ENCODE measurements at places on chromosomes 5 and 9. TPM values are rescaled to one million over a fixed set of nuclear protein-coding genes. Genes with fewer than 3 reads are reported as not detected.

The MRPL41 gene
- 68.2 TPM for total RNA-seq

The ADAMTS12 gene
- total RNA-seq = not detected

The IFNK gene
- total RNA-seq = not detected

DNA sequence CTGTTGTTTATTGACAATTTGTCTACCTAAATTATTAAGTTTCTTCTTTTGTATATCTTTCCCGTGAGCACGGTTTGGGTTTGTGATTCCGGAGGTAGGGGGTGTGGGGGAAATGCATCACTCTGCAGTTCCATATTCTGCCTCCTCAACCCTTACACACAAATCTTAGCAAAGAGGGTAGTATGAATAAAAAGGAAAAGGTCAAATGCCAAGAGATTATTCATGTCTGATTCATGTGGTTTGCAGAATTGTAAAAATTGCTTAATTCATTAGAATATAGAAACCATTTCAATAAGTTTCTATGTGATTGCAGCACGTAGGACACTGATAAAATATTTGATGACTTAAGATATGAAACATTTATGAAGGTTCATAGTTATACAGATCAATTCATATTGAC lies 601.9 kb downstream of the SEMA5A start:
- DNase-seq = no peak

The IL13 gene
- 69.0 TPM for total RNA-seq

DNA sequence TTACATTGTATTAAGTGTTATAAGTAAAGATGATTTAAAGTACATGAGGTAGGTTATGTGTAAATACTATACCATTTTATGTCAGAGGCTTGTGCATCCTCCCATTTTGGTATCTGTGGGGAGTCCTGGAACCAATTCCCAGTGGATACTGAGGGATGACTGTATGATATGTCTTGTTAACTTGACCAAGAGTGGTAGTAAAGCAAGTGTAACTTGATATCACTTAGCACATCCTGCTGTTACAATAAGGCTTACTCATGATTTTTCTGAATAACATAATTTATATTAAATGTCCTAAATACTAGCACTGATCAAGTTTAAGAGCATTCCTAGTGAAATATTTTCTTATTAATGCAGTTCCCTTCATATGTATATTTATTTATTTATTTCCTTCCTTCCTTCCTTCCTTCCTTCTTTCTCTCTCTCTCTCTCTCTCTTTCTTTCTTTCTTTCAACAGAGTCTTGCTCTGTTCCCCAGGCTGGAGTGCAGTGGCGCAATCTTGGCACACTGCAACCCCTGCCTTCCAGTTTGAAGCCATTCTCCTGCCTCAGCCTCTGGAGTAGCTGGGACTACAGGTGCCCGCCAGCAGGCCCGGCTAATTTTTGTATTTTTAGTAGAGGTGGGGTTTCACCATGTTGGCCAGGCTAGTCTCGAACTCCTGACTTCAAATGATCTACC lies 7.5 kb downstream of the NDFIP1 start:
- DNase-seq = no peak

The PCDH12 gene
- 0.88 TPM for total RNA-seq

GRCh38 chr5:14358536-14358935 lies 215.4 kb downstream of the TRIO start:
- no peak for DNase-seq

The SPINK4 gene
- total RNA-seq = not detected

DNA sequence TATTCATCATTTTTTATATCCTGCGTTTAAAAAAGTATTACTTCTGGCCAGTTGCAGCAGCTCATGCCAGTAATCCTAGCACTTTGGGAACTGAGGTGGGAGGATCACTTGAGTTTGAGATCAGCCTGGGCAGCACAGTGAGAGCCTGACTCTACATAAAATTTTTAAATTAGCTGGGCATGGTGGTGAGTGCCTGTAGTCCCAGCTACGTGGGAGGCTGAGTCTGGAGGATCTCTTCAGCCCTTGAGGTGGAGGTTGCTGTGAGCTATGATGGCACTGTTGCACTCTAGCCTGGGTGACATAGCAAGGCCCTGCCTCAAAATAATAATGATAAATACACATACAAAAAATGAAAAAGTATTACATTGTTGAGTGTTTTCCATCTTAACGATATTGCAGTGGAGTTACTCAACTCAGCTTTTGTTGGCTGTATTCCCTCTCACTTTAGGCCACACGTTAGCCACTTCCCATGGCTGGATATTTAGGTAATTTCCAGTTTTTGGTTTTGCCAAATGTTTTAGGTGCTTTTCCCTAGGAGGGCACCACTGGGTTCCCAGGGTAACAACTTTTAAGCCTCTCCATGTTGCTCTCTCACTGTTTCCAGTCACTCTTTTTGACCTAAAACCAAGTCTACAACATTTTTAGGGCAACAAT lies 20.6 kb downstream of the SHB start:
- no peak for DNase-seq

The SLC1A3 gene
- 0.35 TPM for total RNA-seq

GRCh38 chr5:130111746-130112145 lies 207.5 kb downstream of the CHSY3 start:
- DNase-seq = no peak

DNA sequence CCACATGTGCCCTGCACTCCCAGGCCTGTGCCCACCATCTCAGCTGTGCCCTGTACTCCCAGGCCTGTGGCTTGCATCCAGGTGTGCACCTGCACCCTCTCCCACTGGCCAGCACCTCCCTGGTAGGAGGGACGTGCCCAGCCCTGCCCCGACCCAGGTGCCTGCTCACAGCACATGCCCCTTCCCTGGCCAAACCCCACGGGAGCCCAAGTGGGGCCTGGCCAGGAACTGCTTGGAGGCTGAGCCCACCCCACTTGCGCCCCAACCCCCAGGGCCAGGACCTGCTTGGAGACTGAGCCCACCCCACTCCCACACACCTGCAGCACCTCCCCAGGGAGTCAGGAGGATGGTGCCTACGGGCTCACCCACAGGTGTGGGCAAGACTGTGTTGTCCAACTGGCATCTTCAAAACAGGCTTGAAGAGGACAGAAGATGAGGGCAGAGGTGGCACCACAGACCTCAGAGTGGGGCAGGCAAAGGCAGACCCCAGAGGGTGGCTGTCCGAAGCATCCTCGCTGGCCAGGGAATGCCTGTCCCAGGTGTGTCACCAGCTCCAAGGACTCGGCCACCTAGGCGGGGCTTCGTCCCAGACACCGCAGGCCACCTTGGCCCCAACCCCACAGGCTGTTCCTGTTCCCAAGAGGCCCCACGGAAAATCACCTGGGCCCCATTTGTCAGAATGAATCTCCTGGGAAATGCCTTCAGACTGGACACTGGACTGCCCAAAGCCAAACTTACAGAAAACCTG lies 10.8 kb downstream of the ZDHHC11B start:
- DNase-seq = no peak

DNA sequence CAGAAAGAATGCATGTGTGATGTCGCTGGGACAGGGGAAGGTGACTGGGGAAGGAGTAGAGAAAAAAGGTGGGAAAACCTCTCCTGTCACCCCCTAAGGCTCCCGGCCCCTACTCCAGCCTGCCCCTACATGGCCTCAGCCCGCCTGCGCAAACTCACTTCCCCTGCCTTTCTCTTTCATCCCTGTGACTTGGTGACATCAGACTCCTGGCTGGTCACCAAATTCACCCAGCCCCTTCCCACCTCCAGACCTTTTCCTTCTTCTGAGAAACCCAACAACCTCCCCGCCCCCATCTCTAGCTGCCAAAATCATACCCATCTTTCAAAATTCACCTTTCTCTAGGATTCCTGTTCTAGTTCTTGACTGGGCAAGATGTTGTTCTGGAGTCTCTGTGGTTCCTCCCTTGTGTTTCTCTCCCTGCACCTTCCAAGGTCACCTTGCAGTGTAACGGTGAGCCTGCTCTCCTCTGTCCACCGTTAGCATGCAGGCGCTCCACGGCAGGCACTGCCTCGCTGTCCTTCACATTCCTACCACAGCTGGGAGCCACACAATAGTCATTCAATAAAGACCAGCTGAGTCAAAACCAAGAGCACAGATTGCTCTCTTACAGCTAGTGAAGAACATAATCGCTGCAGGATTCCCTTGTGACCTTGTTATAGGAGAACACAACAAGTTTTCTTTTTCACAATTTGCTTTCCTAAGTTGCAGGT lies 134.5 kb downstream of the FANCC start:
- no peak for DNase-seq

GRCh38 chr9:21326526-21327139 lies 8.6 kb downstream of the KLHL9 start:
- DNase-seq = peak; percentile 52

DNA sequence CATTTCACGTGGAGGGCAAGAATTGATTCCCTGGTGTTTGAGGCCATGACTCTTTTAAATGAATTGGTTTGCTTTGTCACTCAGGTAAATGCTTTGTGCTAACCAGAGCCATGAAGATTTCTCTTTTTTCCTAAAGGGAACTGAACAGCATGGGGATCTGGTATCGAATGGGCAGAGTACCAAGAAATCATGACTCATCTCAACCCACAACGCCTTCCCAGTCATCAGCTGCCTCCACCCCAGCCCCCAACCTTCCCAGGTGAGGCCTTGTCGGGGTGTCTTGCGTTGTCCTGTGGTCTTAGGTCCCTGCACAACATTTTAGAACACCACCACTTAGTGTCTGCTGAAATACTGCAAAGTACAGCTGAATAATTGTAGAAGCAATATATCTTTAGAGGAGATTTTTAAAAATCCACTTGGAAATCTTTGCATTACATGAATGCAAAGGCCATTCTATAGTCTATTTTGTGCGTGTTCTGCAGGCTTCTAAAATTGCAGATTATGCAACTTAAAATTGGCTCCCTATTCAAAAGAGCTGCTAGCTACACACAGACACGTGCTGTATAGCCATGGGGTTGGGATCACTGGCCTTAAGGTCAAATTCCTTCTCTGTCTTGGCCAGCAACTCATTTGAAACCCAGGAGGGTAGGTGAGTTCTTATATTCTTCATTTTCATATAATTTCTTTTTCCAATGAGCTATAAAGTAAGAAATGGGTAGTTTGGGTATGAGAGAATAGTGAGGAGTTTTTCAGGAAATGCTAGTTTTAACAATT lies 69.0 kb downstream of the MVB12B start:
- peak; percentile 56 for DNase-seq

The TRIM36 gene
- total RNA-seq = 0.15 TPM

The ERMP1 gene
- total RNA-seq = 10.0 TPM

GRCh38 chr5:125215593-125215992 lies 469.2 kb upstream of the ZNF608 start:
- DNase-seq = no peak

GRCh38 chr5:14353726-14354474 lies 210.8 kb downstream of the TRIO start:
- DNase-seq = no peak

The C5orf58 gene
- not detected for total RNA-seq

DNA sequence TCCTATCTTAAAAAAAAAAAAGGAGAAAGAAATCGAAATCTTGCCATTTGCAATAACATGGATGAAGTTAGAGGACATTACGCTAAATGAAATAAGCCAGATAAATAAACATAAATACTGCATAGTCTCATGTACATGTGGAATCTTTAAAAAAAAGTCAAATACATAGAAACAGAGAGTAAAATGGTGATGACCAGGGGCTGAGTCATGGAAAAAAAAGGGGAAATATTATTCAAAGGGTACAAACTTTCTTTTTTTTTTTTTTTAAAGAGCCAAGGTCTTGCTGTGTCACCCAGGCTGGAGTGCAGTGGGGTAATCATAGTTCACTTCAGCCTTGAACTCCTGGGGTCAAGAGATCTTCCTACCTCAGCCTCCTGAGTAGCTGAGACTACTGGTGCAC lies 310.1 kb downstream of the ZNF608 start:
- DNase-seq = no peak

DNA sequence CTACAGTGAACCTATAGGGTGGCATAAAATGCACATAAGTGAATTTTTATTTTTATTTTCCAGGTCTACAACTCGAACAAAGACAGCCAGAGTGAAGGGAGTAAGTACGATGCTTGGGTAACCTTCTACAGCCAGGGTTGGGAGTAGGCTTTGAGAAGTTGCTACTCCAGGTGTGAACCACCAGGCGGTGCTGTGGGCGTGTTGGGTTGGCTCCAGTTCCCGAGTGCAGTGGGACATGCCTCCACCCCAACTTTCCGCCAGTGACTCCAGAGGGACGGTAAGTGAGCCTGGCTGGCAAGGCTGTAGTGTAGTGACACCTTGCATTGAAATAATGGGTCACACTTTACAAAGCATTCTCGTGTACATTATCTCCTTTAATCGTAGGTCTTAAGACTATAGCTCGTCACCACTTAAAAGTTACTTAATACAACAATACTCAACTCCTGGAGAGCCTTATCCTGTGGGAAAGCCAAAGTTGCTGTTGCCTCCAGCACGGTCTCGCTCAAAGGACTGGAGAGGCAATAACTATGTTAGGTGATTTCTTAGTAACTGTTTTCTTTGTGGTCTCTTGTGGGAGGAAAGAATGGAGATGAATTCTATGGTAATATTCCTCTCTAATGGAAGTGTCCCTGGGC lies 244.0 kb downstream of the ARHGAP26 start:
- peak; percentile 53 for DNase-seq

DNA sequence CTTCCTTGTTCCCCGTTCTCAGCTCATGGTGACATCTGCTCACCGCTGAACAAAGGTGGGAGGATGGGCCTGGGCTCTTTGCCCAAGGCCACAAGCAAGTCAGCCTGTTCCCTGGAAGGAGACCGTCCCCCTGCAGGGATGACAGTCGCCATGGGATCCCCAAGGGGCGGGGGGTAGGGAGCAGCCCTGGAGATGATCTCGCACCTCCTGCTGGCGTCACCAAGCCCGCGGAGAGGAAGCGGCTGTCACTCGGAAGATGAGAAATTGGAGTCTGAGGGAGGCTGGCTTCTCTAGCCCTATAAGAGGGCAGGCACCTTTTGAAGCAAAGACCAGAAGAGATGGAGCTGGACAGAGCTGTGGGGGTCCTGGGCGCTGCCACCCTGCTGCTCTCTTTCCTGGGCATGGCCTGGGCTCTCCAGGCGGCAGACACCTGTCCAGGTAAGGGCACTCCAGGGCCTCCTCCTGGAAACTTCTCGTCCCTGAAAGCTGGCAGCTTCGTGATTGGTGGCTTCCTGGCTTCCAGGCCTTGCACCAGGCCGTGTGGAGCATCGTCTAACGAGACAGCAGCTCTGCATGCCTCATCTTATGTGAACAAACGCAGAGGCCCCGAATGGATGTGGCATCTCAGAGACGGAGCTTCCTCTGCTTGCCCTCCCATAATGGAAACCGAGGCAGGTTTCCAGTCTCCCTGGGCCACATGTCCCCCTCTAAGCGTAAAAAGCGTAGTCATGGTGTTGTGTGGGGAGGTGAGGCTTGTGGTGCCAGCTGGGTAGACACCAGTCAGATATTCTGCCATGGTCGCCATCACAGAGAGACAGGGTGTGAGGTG lies at the start of gene FCN2:
Gene FCN2, plus strand, starts transcription at position 327 of the 829 bp plus-strand sequence. Its CDS starts 12 bp downstream, at position 339.
- no peak for DNase-seq

- DNase-seq = no peak
These were observed 53.2 kb upstream of the UBAC1 start for GRCh38 chr9:136014147-136014923.

DNA sequence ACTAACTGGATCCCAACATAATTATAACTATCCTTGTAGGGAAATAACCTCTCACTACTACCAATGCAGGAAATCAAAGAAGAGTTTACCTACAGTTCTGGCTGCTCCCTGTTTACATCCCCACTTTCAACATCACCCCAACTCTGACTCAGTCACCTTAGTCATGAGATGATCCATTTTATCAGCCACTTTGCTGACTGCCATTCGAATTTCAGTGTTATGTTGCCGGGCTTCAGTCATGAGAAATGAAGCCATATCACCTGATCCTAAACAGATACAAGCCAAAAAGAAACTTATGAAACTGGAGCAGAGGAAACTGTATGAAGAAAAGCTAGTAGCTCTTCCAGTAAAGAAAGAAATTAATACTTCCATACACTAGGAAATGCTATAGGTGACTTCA lies 33.7 kb downstream of the SLC31A2 start:
- no peak for DNase-seq

All from CD8-positive, alpha-beta memory T cell (primary cell).